AG20443 (cell line): ENCODE measurements at places on chromosomes 6 and 20.

DNA sequence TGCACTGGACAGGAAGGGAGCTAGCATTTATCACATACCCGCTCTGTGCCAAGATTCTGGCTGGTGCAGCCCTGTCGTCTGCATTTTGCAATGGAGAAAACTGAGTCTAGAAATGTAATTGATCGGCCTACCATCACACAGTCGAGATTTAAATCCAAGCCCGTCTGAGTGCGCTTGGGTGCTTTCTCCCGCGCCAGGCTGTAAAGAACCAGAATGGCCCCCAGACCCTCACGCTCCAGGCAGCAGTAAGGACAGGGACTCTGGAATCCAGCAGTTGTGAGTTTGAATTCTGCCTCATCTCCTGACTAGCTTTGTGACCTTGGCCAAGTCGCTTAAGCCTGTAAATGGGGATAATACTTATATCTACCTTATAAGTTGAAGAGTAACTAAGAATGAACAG lies 10.8 kb downstream of the DYNLRB1 start:
- DNase-seq = no peak

GRCh38 chr6:44257025-44257752 lies at the start of gene SLC35B2:
SLC35B2 (minus strand) TSS chr6:44257528; CDS start chr6:44257410, 118 bp downstream.
- DNase-seq = peak; percentile 94

DNA sequence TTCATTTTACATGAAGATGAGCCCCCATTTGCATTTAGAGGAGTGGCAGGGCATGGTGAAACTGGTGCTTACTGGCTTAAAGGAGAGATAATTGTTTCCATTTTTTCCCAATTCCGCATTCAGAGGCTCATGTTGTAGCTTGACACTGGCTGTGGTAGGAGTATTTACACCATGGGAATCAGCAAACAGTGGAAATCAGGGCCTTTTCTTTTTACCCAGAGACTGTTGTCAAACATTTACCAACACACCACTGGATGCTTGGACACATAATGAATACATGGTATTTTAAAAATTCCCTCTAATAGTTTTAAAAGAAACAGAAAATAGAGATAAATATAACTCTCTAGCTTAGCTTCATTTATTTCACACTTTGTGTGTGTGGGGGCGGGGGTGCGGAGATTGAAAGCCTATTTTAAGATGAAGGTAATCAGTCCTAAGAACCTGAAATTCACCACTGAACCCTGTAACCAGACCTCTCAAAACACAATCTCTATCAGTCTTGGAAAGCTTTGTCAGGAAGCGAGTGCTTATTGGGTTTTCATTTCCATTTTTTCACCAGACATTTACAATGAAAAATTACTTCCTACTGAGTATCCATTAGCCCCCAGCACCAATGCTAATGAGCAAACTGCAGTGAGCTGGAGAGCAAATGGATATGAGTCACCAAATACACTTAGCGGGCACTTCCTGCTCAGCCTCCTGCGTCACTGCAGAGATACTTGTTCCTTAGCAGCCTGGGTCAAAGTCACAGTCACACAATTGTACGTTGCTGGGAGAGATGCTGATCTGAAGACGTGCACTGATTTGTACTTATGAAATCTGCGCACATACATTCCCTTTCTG lies 532.0 kb downstream of the BCKDHB start:
- DNase-seq = peak; percentile 78

DNA sequence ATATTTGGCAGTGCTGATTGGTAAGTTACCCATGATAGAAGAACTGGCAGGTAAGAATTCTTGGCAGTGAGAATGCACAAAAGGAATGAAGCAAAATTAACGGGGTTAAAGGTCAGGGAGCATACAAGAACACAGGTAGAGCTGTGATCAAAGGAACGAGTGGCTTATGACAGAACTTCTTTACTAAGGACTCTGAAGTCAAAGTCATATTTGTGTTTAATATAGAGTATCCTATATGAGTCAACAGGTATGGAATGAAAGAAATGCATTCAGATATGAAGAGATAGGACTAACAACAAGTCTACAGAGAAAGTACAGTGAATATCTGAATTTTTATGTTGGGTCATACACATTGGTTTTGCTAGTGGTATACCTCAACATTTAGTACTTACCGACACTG lies 209.0 kb upstream of the CITED2 start:
- no peak for DNase-seq

- DNase-seq = no peak
These were observed 190.3 kb downstream of the ZDHHC14 start for GRCh38 chr6:157571269-157571668.

GRCh38 chr6:21000331-21000801 lies 466.1 kb downstream of the CDKAL1 start:
- DNase-seq = no peak

GRCh38 chr6:82268301-82268846 lies 20.8 kb upstream of the IBTK start:
- DNase-seq = no peak

GRCh38 chr6:31172973-31173384 lies 2.5 kb upstream of the POU5F1 start:
- DNase-seq = no peak

DNA sequence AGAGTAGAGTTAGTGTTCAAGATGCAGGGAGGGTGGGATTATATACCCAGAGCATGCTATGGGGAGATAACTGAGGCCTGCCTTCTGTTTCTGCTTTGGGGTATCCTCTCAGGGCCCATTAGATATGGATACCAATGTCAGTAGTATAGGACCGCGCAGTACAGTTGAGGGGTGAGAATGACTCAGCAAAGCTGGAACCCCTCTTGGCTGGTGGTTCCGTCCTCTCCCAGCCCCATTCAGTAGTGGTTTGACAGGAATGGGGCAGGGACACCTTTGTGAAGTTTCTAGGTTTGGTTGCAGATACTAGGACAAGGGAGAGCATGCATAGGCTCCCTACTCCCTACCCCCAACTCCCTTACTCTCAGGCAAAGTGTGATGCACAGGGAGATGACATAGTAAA lies 47.8 kb downstream of the EIF2S2 start:
- DNase-seq = no peak

- DNase-seq = no peak
These were observed 80.2 kb downstream of the MLIP start for GRCh38 chr6:54191461-54191860.

- peak; percentile 59 for DNase-seq
These were observed 15.6 kb upstream of the UBE2J1 start for GRCh38 chr6:89368107-89368506.

GRCh38 chr20:14616003-14616402 lies 278.6 kb upstream of the FLRT3 start:
- DNase-seq = no peak

GRCh38 chr6:34248727-34249468 lies at the start of gene SMIM29:
SMIM29 (minus strand) TSS chr6:34249006; CDS start chr6:34247791, 1,215 bp downstream.
- peak; percentile 98 for DNase-seq

- peak; percentile 21 for DNase-seq
These were observed 72.8 kb downstream of the RTN4IP1 start for GRCh38 chr6:106556368-106556960.

DNA sequence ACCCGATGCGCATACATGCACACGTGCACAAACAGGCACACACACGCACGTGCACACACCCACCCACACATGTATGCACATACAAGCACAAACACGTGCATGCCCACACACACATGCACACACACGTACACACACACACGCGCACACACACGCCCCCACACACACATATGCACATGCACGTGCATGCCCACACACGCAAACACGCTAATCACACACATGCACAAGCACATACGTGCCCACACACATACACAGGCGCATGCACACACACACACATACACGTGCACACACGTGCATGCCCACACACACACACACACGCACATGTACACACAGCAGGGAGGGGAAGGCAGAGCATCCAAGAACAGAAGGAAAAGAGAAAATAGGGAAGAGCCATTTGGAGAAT lies 26.8 kb upstream of the CHRNA4 start:
- no peak for DNase-seq

- no peak for DNase-seq
These were observed 8.5 kb downstream of the MOXD1 start for GRCh38 chr6:132392792-132393191.

DNA sequence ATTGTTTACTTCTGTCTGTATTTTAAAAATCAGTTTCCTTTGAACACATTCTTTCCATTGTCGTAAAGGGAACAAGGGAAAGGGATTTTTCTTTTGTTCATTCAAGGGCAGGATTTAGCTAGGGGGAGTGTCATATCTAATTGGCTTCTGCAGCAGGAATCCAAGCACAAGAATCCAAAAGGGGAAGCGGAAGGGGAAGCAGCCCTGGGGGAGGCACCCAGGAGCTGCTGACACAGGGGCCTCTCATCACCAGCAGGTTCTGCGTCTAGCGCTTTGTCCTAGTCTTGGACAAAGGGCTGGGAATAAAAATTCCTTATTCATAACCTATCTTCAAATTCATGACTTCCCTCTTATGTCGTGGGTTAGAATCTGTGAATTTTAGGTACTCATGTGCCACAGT lies 13.7 kb downstream of the RIPK1 start:
- DNase-seq = no peak

DNA sequence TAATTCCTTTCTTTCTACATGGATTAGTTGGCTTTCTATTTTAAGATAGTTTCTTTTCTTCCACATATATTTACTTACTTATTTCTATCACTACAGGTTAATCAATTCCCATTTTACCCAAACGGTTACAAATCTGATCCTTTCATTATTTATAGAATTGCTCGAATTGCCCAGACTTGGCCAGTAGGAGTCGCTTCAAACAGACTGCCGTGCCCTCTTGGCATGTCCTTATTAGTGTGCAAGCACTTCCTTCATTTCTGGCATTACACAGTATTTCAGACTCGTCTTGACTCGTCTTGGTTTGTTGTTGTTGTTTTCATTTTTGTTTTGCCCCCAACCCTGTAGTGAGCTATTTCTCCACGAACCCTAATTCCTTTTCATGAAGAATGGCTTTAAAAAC lies 74.6 kb downstream of the SAMD3 start:
- DNase-seq = no peak

DNA sequence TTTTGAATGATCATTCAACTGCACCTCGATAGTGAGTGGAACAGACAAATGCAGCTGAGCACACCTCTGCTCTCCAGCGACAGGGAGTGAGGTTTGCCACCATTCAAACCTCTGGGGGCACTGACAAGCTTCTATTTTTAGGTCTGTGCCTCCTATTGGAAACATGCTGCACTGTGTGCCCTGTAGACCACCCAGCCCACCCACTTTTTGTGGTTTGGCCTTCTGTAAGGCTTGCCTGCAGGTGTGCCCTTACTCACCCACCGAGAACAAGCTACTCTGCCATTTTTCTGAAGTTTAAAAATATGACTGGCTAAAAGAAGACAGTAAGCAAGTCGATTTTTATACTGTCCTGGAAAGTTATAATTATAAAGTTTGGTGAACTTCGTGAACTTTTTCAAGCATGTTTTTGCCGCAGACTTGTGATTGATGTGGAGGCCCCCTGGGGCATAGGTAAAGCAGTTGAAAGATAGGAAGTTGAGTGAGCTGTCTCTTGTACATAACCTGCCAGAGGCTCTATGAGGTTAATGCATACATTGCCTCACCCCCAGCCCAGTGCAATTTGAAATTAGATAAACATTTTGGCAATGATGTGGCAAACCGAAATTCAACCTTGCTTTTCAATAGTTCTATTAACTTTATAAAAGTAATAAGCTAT lies 53.8 kb downstream of the ADGRG6 start:
- no peak for DNase-seq

GRCh38 chr20:31989030-31989645 lies 21.1 kb upstream of the CCM2L start:
- no peak for DNase-seq

DNA sequence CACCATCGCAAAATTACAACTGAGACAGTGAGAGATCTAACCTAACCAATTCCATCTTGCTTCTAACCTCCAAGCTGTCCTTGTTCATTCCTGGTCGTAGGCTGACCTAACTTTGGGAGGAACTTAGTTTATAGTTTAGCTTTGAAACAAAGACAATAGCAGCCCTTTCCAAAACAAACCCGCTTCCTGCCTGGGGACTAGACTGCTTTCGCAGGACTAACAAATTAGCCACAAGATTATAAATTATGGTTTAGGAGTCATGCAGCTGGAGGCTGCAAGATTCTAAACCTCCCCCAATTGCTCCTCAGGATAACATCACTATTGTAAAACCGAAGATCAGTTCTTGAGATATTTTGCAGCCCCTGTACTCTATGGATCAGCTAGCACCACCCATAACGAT lies 63.2 kb downstream of the TRIM27 start:
- no peak for DNase-seq

- no peak for DNase-seq
These were observed 178.6 kb downstream of the CDH26 start for GRCh38 chr20:60136645-60137401.

GRCh38 chr6:137968901-137969300 lies 101.8 kb downstream of the TNFAIP3 start:
- no peak for DNase-seq

GRCh38 chr20:21103582-21104465 lies 2.3 kb downstream of the LINC00237 start:
- DNase-seq = no peak

DNA sequence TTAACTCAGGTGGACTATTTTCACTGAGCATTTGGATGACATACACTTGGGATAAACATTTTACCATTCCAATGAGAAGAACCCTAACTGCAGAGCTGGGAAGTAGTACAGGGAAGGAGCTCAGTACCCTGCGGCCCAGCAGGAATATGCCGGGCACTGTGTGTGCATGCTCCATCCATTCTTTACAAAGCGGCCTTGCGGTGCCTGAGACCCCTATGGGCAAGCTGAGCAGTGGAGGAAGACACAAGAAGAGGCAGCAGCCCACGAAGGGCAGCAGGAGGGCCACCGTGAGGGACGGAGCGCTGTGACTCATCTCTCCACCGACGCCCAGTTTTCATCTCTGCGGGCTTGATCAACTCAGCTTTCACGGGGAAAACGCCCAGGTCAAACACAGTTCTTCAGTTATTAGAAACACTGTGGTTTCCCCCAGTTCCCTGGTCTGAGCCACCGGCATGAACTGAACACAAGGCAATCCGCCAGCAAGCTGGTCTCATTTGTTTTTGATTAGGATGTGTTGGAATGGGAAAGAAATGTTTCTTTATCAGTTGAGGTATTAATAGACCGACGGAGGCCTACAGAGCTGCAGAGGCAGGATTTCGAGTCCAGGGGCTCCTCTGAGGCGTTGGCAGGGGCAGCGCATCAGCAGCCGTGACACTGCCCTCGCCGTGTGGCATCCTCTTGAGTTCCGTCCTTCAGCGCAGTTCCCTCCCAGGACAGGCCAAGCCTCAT lies 44.9 kb downstream of the IRF4 start:
- DNase-seq = peak; percentile 86

DNA sequence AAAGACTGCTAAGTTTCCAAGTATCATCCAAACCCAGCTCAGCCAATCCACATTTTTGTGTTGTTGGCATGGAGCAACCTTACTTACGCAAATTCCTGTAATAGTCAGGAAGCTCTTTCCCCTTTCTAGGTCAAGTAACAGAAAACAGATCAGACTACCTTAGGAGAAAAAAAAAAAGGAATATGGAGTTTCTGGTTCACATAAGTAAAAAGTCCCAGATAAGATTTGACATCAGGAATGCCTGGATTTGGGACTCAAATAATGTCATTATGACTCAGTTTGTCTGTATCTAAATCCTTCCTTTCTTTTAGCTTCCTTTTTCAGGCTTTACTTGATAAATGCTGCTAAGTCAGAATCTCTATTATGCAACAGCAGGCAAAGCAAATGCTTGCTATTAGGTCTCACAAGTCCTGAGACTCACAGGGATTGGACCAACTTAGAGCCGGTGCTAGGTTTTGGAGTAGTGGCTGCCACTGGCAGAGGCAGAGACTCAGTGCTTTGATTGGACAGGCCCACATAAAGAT lies 44.5 kb downstream of the NCOA7 start:
- peak; percentile 56 for DNase-seq

- DNase-seq = no peak
These were observed 53.1 kb downstream of the SLC35D3 start for GRCh38 chr6:136975089-136975715.
